ENCODE measurements at places on chromosomes 1 and 21.

DNA sequence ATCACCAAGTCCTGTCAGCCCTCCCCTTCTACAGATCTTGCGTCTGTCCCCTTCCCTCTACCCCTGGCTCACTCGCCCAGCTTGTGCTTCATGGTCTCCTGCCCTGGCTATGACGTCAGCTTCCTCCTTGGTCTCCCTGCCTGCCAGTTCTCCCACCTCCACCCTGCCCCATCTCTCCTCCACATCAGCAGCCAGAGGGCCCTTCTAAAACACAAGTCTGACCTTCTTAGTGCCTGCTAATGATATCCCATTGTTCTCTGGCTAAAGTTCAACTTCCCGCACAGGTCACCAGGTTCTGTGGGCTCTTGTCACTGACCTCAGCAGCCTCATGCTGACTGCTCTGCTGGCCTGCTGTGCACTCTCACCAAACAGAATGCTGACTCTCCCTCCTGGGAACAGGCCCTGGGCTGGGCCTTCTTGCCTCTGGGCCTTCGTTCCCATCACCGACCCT, 24.7 kb upstream of the MYCL start:
- DNase-seq: no peak

DNA sequence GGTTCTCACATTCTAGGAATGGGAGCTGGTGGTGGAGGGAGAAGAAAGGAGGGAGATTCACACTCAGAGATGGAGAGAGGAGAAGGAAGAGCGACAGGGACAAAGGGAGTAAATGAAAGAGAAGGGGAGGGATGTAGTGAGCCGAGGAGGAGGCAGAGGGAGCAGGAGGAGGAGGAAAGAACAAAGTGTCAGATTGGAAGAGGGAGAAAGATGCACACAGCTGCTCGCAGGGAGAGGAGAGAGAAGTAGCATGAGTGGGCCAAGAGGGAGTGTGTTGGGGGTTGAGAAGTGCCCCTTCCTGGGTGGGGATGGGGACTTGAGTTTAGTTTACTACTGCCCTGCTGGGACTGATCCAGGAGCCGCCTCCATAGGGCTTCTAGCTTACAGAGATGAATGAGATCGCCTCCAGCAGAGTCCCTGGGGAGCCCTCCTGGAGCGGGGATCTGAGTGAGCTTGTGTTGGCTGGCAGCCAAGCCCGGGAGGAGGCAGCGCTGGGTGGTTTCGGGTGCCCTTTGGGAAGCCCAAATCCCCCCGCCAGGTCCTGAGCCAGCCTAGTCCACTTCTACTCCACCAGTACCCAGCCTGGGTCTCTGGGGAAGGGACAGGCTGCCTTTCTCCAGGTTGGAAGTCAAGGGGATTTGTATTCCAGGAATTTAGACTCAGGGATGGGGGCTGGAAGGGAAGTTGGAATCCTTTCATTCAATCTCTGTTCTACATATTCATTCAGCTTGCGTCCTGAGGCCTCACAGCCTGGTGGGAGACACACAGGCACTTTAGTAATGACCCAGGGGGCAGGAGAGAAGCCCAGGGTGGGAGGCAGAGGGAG, 20.9 kb downstream of the PTPRU start:
- peak; percentile 87 for DNase-seq

DNA sequence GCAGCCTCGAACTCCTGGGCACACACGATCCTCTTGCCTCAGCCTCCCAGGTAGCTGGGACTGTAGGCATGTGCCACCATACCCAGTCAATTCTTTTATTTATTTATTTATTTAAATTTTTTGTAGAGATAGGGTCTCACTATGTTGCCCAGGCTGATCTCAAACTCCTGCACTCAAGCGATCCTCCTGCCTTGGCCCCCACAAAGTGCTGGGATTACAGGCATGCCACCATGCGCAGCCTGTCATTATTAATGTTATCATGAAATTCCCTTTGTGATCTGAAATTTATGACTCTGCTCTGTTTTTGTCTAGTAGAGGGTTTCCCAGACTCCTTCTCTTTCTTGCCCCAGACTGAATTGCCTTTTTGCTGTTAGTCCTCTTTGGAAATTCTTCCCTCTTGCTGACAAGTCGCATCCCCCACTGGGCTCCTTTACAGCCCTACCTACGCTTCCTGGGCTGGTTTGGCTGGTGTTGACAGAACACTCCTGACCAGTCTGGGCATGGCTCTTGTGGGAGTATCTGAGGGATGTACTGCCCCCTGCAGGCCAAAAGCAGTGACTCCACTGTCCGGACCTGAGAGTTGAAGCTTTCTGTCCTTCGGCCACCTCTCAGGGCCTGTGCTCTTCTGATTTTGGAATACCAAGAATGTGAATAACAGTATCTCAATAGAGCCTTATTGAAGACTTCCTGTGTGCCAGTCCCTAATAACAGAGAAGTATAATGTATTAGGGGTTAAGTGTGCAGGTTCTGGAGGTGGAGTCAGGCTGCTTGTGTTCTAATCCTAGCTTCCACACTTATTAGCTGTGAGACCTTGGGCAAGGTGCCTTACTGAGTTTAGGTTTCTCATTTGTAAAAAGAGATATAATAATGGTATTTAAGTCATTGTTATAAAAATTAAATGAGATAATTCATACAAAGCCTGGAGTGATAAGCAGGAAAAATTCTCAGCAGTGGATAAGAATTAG, 28.2 kb downstream of the TCEANC2 start:
- DNase-seq: peak; percentile 47

GRCh38 chr1:93874025-93874651, 4.9 kb downstream of the DNTTIP2 start:
- peak; percentile 69 for DNase-seq

DNA sequence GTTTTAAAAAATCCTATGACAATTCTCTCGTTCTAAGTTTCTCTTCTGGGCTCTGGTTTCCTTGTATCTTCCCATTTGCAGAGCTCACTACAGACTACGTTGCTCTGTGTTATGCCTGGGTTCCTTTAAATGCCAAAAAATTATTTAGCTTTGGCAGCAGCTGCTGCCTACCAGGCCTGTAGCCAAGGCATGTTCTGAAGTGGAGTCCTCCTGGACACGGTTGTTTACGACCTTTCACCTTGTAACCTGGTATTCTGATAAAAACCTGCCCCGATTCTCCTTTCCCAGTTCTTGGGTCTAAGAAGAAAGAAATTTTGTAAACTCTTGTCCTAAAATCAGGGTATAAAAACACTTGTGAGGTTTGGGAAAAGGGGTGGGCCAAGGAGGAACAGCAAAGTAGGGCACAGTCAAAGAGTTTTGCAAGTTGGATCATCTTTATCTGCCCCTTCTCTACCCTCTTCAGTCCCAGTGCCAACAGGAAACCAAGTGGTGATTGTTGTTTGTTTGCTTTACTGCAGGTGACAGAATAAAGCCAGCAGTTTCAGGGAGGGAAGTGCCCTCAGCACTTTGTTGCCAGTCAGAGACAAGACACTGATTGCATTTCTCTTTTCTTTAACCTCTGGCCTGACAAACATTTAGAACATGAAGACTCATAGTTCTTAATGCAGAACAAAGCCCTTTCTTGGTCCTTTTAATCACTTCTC, 3.1 kb upstream of the TXNIP start:
- no peak for DNase-seq

DNA sequence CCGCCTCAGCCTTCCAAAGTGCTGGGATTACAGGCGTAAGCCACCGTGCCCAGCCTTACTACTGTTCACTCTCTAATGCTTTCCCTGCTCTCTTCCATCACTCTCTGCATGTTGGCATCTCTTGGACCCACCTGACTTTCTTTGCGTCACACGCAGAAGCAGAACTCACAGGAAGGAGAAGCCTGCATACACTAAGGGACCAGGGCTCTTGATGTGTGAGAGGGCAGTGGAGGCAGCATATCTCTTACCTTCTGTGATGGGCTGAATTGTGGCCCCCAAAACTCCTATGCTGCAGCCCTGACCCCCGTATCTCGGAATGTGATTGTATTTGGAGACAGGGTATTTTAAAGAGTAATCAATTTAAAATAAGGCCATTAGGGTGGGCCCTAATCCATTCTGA, 26.7 kb upstream of the SLAMF9 start:
- no peak for DNase-seq

DNA sequence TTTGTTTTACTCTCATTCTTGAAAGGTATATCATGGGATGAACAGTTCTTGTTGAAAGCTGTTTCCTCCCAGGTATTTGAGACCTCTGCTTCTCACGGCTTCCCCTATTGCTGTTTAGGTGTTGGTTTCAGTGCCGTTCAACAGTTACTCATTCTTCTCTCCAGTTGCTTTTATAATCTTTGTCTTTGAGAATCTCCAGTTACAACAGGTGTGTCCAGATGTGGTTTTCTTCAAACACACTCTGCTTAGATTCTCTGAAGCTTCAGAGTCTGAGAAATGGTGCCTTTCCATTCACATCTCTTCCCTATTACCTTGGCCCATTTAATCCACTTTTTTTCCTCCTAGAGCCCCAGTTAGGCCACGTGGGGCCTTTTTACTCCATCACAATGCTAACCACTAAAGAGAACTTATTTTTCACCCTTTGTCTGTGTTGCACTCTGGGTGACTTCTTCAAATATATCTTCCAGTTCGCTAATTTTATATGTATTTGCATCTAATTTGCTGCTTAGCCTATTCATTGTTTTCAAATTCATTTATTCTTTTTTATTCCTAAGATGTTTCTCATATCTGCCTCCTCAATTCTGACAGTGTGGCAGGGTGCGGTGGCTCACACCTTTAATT, 46.7 kb upstream of the SLC19A1 start:
- DNase-seq: no peak

GRCh38 chr1:177145106-177146070, 19.1 kb downstream of the ASTN1 start:
- DNase-seq: no peak

GRCh38 chr1:187516874-187517273, 688.1 kb downstream of the PLA2G4A start:
- DNase-seq: no peak

Measured in NCI-H524 (cell line).